ENCODE measurements at places on chromosomes 5 and 9.

DNA sequence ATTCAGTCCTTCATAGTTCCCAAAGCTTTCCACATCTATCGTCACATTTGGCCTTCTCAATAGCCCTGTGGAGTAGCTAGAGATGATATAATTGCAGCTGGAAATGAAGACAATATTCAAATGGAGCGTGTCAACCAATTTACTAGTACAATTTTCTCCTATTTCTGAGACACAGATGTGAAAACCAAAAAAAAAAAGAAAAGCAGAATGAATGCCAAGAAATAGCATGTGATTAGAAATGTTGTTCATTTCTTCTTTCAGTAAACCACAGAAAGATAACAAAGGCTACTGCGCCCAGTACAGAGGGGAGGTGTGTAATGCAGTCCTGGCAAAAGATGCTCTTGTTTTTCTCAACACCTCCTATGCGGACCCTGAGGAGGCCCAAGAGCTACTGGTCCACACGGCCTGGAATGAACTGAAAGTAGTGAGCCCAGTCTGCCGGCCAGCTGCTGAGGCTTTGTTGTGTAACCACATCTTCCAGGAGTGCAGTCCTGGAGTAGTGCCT, 99.0 kb downstream of the MUSK start:
- DNase-seq: peak; percentile 41

DNA sequence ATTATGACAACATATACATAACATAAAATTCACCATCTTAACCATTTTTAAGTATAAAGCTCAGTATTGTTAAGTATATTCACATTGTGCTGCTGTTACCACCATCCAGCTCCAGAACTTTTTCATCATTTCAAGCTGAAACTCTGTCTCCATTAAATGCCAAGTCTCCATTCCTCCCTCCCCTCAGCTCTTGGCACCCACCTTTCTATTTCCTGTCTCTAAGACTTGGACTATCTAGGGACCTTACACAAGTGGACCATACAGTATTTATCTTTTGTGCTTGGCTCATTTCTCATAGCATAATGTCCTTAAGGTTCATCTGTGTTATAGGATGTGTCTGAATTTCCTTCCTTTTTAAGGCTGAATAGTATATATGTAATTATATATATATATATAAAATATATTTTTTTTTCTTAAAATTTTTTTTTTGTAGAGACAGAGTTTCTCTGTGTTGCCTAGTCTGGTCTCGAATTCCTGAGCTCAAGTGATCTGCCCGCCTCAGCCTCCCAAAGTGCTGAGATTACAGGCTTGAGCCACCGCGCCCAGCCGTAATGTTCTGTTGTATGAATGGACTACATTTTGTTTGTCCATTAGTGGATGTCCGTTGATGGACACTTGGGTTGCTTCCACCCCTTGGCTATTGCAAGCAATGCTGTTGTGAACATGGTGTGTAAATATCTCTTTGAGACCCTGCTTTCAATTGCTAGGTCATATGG, 72.3 kb downstream of the EHMT1 start:
- DNase-seq: no peak

DNA sequence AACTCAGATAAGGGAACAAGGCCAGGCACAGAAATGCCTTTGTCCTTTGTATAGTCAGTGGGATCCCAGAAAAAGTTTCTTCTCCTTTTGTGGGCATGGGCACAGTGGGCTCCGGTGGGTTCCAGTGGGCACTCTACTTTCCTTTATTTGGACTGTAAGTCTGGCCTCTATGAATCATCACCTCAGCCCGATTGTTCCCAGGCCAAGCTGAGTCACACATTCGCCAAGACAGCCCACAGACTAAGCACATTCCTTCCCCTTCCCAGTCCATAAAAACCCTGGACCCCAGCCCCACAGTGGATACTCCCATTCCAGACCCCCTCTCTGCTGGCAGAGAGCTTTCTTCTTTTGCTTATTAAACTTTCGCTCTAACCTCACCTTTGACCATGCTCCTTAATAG, 165.0 kb downstream of the FBXL17 start:
- no peak for DNase-seq

- DNase-seq: no peak
Measured at GRCh38 chr5:91033370-91033769, 349.7 kb downstream of the ARRDC3 start.

GRCh38 chr5:170614065-170614490, 110.3 kb downstream of the KCNIP1 start:
- DNase-seq: no peak

DNA sequence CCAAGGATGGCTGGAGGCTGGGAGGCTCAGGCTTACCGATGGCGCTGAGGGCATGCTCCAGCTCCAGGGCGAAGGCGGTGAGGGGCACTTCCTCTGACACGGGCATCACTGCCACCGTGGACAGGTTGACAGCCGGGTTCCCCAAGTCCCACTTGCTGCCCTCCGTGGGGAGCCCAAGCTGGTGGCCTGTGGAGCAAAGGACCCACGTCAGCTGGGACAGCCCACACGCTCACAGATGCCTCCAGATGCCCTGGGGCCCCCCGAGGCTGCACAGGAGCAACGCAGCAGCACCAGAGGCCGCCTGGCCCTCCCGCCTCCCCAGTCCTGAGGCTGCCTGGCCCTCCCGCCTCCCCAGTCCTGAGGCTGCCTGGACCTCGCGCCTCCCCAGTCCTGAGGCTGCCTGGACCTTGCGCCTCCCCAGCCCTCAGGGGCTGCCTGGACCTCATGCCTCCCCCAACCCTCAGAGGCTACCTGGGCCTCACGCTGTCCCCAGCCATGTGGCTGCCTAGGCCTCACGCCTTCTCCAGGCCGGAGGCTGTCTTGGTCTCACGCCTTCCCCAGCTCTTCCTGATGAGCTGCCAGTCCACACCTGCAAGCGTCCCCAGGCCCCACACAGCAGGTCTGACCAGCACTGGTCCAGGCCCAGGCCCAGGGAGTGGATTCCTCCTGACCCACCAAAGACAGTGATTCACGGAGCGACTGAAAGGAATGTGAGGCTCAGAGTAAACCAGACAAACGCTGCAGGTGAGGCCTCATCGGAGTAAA, 25.6 kb upstream of the NSMF start:
- no peak for DNase-seq

DNA sequence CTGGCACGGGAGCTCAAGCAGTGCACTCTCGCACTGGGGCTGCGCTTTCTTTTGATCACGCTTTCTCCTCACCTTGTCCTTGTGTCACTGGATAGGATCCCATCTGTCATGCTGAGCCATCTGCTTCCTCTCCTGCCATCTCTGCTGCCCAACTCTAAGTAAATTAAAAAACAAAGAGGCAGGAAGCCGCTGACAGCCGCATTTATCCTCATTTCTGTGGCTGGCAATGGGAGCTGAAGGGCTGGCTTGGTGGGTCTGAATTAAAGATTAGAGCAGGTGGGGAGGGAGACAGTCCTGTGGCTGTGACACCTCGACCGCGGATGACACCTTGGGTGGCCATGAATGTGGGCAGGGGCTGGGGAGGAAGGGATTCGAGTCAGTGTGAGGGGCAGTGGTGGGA, 159.2 kb upstream of the ALDH1B1 start:
- DNase-seq: no peak
